ENCODE measurements at places on chromosomes 5 and 9.

DNA sequence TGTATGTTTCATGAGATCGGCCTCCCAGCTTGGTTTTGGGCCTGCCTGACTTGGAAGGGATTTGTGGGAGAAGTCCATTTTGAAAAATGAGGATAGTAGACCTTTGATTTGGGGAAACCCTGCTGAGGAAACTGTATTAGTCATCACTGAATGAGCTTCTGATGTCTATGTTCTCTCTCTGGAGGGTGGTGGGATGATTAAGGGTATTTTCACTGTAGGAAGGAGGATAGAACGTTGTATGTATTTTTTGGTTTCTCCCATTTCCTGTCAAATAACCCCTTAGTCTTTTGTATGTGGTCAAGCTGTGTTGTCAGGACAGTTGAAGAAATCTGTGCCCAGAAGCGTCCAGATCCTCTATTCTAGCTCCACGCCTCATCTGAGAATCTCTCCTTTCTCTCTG, 151.9 kb downstream of the INSYN2B start:
- peaks cover 5% of the 10 kb centered on the region for H3K4me1 ChIP-seq
- H3K27ac ChIP-seq = no peak overlapping the region
- H3K36me3 ChIP-seq = peaks cover 26% of the 10 kb centered on the region
- H3K4me3 ChIP-seq = no peak overlapping the region
- no peaks in the 10 kb centered on the region for H3K27me3 ChIP-seq

DNA sequence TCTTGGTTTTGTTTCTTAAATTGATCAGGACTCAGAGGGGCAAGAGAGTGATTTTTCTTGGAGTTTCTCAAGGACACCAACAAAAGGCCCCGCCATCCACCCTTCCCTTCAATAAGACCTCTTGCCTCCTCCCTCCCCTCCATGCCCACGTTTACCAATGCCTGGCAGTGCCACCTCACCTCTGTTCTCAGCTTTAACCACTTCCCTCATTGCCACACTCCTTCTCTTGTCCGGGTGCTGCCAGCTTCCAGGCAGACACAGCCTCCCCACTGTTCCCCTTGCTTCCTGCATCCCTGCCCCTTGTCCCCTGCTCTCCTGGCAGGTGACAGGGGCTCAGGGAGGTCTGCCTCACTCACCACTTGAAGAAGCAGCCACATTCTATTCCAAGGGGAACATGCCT, 90.8 kb downstream of the LHX2 start:
- no peak overlapping the region for H3K4me3 ChIP-seq
- peaks cover 8% of the 10 kb centered on the region for H3K4me1 ChIP-seq
- DNase-seq = no peak
- H3K27ac ChIP-seq = peak overlapping the region; percentile 77

- no peak overlapping the region for H3K27ac ChIP-seq
- no peaks in the 10 kb centered on the region for H3K36me3 ChIP-seq
- DNase-seq = no peak
These were observed 36.3 kb upstream of the PTPRD start for GRCh38 chr9:10649076-10649475.

- no peak for DNase-seq
- no peaks in the 10 kb centered on the region for H3K36me3 ChIP-seq
- H3K27me3 ChIP-seq = no peaks in the 10 kb centered on the region
These were observed 2.2 kb upstream of the SLC38A9 start for GRCh38 chr5:55714339-55714738.

DNA sequence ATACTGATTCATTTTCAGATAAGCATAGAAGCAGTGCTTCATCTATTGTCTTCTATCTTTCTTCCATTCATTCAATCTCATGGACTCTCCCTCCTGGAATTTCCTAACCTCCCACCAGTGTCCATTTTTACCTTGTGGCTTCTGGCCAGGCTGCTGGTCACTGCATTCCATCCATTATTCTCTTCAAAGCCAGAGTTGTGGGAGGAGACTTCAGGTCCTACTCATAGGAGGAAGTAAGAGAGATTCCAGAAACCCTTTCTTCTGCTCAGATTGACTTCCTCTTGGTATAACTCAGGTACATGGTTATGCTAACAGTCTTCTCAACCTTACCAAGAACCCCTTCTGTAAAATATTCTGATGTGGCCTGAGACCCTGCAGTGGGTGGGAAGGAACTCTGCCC, 153.3 kb upstream of the SLC12A2 start:
- no peaks in the 10 kb centered on the region for H3K4me1 ChIP-seq
- no peaks in the 10 kb centered on the region for H3K36me3 ChIP-seq
- no peak overlapping the region for H3K4me3 ChIP-seq
- peaks cover 3% of the 10 kb centered on the region for H3K27me3 ChIP-seq
- DNase-seq = no peak

GRCh38 chr5:19044311-19044710, 943.7 kb downstream of the CDH18 start:
- no peak overlapping the region for H3K27ac ChIP-seq
- no peak overlapping the region for H3K4me3 ChIP-seq
- H3K36me3 ChIP-seq = no peaks in the 10 kb centered on the region
- H3K4me1 ChIP-seq = no peaks in the 10 kb centered on the region
- no peaks in the 10 kb centered on the region for H3K27me3 ChIP-seq

- peak overlapping the region; percentile 73 for H3K27ac ChIP-seq
- peaks cover 7% of the 10 kb centered on the region for H3K36me3 ChIP-seq
- H3K4me1 ChIP-seq = peaks cover 81% of the 10 kb centered on the region
- no peaks in the 10 kb centered on the region for H3K27me3 ChIP-seq
These were observed 31.5 kb downstream of the VAV2 start for GRCh38 chr9:133960568-133961129.

GRCh38 chr5:63145167-63145566, 566.5 kb downstream of the LRRC70 start:
- no peaks in the 10 kb centered on the region for H3K4me1 ChIP-seq
- no peak overlapping the region for H3K4me3 ChIP-seq
- no peaks in the 10 kb centered on the region for H3K36me3 ChIP-seq
- no peaks in the 10 kb centered on the region for H3K27me3 ChIP-seq

DNA sequence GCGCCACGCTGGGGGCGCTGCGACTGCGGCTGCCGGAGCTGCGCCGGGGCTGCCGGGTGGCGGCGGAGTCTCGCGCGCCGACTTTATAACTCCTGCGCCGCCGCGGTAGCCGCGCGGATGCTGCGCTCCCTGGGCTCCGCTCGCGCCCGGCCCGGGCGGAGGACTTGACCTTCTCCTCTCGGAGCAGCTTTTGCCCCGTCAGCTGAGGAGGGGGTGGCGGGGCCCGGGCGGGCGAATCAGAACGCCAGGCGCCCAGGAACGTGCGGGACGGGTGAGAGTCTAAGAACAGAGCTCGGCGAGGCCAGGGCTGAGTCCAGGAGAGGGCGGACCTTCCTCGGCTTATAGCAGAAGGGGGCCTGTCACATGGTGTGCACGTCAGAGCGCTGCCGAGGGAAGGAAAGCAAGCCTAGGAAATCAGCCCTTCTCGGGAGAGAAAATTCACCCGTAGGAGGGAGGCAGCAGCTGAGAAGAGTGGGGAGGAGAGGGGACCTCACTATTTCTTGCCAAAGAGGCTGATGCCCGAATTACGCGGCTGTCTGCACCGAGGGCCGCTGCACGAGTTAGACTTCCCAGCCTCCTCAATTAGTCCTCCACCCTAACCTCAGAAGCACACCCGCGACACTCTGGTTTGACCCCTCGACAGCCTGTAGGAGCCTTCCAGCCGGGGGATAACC, at the start of gene FOXD1:
TSS of gene FOXD1 (minus strand) at position 315 of the 674 bp plus-strand sequence. CDS start 415 bp downstream, outside the sequence.
- H3K27ac ChIP-seq = peak within 1 kb of the TSS; percentile 93
- peaks cover 71% of the 10 kb centered on the region for H3K27me3 ChIP-seq
- H3K4me1 ChIP-seq = peaks cover 19% of the 10 kb centered on the region
- peak within 1 kb of the TSS; percentile 86 for H3K4me3 ChIP-seq

DNA sequence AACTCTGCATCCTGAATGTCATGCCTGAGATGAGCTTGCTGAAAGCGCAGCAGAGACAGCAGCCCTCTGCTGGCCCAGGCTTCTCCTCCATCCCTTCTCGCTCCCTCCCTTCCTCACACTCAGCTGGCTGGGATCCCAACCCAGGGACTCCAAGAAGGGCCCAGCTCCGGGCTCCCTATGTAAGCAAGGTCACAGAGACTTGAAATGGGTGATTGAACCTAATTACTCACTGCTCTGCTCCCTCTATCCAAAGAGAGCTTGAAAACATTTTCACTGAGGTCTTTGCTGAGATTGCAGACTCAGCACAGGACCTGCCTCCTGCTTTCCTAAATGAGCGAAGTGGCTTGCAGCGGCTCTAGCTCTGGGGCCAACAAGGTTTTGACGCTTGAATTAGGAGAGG, 42.8 kb downstream of the RAPGEF1 start:
- peaks cover 92% of the 10 kb centered on the region for H3K4me1 ChIP-seq
- no peak overlapping the region for H3K4me3 ChIP-seq
- DNase-seq = no peak

DNA sequence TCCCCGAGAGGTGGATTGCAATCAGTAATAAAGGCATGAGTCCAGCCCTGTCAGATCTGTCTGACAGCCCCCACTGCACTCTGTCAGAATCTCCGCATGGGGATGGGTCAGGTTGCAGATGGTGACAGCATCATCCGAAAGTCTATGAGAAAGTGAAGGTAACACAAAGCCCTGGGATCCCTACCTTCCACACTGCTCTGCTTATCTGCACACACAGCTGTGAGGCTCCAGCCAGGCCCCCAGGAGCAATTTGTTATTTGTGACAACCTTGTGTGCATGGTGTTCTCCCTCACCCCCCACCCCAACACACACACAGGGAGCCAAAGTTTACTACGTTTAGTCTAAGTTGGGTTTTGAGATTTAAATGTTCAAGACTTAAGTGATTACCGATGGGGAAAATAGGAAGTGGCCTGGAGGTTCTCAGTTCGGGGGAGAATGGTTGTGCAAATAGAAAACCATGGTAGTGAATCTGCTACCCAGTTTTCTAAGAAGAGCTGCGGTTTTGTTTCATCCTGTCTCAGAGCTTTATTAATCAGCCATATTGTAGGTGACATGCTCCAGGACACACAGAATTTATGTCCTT, 92.7 kb downstream of the SV2C start:
- H3K4me1 ChIP-seq = peaks cover 18% of the 10 kb centered on the region
- H3K27me3 ChIP-seq = peaks cover 9% of the 10 kb centered on the region
- no peaks in the 10 kb centered on the region for H3K36me3 ChIP-seq
- H3K4me3 ChIP-seq = no peak overlapping the region
- DNase-seq = no peak

DNA sequence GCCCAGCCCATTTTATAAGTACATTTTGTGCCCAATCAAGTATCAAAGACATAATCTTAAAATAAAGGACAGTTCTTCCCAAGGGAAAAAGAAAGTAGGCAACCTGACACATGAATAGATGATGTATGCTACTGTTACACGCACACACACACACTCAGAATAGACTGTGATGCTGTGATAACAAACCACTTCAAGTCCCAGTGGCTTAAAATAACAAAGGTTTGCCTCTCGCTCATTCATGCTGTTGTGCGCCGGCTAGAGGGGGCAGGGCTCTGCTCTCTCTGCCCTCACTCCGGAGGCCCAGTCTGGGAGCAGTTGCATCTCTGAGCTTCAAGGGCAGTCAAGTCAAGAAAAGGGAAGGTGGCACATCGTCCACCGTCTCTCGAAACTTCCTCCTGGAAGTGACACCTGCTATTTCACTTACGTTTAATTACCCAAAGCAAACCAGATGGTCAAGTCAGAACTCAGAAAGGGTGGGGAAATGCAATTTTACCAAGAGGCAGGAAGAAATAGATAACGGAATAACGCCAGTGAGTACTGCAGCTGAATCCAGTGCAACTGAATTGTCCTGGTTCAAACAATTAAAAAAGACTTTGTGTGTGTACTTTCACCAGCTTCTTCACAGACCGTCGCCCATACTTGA, 43.3 kb downstream of the ANKRD33B start:
- H3K36me3 ChIP-seq = no peaks in the 10 kb centered on the region
- peak overlapping the region; percentile 90 for H3K4me3 ChIP-seq
- H3K4me1 ChIP-seq = peaks cover 38% of the 10 kb centered on the region
- H3K27me3 ChIP-seq = no peaks in the 10 kb centered on the region
- peak; percentile 82 for DNase-seq
- peak overlapping the region; percentile 98 for H3K27ac ChIP-seq

DNA sequence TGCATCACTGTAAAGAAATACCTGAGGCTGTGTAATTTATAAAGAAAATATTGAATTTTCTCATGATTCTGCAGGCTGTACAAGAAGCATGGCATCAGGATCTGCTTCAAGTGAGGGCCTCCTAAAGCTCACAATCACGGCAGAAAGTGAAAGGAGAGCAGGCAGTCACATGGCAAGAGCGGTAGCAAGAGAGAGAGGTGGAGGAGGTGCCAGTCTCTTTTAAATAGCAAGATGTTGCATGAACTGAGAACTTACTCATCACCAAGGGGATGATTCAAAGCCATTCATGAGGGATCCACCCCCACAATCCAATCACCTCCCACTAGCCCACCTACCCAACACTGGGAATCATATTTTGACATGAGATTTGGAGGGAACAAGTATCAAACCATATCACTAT, 184.5 kb upstream of the PAPPA start:
- H3K36me3 ChIP-seq = no peaks in the 10 kb centered on the region
- no peak for DNase-seq
- H3K4me1 ChIP-seq = no peaks in the 10 kb centered on the region
- H3K27ac ChIP-seq = no peak overlapping the region
- no peak overlapping the region for H3K4me3 ChIP-seq
- no peaks in the 10 kb centered on the region for H3K27me3 ChIP-seq

- no peak for DNase-seq
- no peak overlapping the region for H3K27ac ChIP-seq
- no peak overlapping the region for H3K4me3 ChIP-seq
- no peaks in the 10 kb centered on the region for H3K36me3 ChIP-seq
These were observed 469.0 kb downstream of the CDH9 start for GRCh38 chr5:26569241-26569928.

- no peaks in the 10 kb centered on the region for H3K27me3 ChIP-seq
- H3K4me3 ChIP-seq = no peak overlapping the region
- H3K4me1 ChIP-seq = peaks cover 3% of the 10 kb centered on the region
- H3K27ac ChIP-seq = no peak overlapping the region
- no peak for DNase-seq
These were observed 258.6 kb downstream of the FANCC start for GRCh38 chr9:95058795-95059386.

DNA sequence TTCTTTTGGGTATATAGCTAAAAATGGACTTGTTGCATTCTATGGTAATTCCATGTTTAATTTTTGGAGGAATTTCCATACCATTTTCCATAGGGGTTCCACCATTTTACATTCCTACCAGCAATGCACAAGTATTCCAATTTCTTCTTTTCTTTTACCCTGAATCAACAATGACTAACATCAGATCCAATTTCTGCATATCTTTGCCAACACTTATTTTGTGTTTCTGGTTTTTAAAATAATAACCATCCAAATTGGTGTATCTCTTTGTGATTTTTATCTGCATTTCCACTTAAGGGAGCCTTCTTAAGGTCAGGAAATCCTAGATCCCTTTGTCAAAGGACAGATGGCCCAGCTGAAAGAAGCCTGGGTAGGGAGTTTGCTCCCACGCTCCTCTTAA, 29.5 kb upstream of the SMU1 start:
- DNase-seq = no peak
- no peaks in the 10 kb centered on the region for H3K36me3 ChIP-seq
- peaks cover 25% of the 10 kb centered on the region for H3K4me1 ChIP-seq
- no peak overlapping the region for H3K27ac ChIP-seq
- H3K4me3 ChIP-seq = no peak overlapping the region
